ENCODE measurements at places on chromosomes 6 and 20.

DNA sequence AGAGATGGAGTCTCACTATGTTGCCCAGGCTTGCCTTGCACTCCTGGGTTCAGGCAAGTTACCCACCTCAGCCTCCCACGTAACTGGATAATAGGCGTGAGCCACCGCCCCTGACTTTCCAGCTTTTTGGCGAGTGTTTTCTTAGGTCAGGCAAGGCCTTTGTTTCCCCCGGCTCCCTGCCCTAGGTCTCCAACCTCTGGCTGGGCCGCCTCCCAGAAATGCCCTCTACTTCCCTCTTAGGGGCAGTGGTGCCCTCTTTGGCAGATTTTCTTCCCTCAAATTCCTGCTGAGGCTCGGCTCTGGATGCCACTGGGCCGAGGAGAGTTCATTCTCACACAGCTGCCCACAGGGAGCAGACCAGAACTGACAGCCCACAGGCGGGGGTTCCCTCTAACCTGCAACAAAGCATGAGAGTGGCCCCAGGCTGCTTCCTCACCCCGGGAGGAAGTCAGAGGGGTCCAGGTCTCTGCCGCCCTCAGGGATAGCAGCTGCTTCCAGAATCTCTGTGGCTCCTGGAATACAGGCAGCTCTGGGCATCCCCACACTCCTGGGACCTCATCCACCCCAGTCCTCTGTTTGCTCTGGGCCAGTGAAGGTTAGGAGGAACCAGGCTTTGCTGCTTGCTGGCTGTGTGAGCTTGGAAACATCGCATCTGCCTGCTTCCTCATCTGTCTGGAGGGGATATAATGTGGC is 56.5 kb downstream of the TCP11 start:
- no peak for DNase-seq

DNA sequence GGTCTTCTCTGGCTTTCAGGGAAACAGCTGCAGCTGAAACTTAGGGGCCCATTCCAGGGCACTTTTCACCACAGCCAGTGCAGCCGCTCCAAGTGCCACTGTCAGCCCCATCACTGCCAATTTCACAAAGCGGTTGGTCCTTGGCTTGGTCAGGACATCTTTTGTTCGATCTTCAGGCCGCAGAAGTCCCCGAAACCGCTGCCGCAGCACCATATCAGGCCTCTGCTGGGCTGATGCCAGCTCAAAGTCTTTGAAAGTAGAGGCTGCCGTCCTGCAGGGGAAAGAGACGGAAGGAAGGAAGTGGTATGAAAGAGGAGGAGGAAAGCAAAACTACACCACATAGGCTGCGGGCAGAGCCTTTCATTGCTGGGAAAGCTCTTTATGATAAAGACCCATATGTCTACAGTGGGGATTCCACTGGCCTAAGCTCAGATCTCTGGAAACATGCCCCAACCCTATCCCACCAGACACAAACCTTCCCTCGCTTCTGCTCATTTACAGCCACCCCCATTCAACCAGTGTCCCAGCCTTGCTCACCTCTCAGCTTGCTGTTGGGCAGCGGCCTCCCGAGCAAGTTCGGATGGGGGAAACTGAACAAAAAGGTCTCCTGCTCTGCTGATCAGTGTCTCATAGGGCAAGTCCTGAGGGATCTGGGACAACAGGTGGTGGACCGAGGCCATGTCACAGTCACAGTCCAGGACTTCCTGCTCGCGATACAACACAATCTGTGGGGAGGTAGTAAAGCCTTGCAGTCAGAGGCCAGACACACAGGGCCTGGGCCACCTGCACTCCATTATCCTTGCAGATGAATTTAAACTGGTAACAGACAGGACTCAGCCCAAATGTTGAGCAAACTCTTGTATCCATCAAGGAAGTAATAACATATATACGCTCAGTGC is 23.5 kb downstream of the TBC1D20 start:
- no peak for DNase-seq

DNA sequence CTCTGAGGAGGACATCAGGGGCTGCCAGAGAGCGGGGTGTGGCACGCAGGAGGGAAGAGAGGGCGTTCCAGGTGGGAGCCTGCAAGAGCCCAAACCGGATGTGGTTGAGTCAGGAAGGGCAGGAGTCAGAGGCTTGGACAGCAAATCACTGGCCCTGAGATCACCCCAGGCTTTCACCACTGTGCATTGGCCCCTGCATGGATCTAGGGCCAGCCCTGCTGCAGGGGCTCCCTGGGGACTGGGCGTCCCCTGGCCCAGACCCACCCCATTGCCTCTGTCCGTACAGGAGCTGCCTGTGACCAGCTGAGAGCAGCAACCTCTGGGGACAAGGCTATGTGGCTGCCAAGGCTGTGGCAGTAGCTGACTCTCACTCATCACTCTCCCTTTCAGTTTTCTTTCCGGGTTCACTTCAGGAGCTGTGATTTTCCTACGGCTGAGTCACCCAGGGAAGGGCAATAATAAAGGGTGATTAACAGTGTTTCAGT is 33.9 kb downstream of the KCNK17 start:
- DNase-seq = no peak

DNA sequence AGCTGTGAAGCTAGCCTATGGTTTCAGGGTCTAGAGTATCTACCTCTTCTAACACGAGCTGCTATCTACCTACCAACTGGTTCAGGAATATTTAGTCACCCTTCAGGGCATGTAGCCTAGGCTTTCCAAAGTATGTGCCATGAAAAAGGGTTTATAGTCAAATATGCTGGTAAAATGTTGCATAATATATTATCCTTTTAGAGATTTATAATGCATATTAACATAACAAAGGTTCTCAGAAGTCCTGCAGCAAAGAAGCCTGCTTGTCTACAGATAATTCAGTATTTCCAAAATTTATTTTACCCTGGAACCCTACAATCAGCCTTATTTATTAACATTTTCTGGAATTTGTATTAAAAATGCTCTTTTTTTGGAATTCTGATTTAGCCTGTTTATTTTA is 56.0 kb downstream of the PRDM13 start:
- DNase-seq = no peak

DNA sequence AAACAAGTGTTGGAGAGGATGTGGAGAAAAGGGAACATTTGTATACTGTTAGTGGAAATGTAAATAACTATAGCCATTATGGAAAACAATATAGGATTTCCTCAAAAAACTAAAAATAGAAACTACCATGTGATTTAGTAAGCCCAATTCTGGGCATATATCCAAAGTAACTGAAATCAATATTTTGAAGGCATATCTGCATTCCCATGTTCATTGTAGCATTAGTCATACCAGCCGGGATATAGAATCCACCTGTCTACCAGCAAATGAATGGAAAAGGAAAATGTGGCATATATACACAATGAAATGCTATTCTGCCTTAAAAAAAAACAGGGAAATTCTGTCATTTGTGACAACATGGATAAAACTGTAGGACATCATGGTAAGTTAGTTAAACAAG is 15.3 kb upstream of the C6orf58 start:
- DNase-seq = no peak

- no peak for DNase-seq
Measured at GRCh38 chr6:157723376-157723775, 99.7 kb upstream of the SNX9 start.

GRCh38 chr6:3446184-3446583 is 10.7 kb downstream of the SLC22A23 start:
- DNase-seq = no peak

- no peak for DNase-seq
Measured at GRCh38 chr20:6566821-6567220, 200.7 kb upstream of the BMP2 start.

Data from cortex of kidney (tissue), 1 donor.